ENCODE measurements at places on chromosomes 4 and X.

- no peak for DNase-seq
Measured at GRCh38 chrX:9205599-9206223, 171.8 kb upstream of the FAM9B start.

DNA sequence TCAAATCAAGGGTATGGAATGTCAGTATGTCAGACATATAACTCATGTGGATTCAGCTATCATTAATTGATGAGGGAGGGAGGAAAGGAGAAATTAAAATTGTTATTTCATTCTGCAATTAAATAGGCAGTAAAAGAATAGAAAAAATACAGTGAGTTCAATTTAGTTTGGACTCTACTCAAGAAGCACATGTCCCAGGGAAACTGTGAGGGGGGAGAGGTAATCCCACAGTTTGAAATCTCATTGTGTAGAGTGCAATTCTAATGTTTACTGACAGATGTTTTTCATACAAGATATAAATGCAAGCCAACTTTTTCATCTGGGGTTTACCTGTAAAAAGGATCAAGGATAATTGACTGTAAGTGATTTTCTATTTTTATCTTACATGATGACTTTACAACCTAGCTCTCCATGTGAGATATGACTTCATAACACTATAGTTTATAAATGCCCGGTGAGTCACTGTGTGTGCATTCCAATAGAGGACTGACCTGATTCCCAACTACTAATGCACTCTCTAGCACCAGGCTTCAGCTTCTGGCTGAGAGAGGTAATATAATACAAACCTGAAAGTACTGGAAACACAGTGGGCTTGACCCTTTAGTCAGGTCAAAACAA lies 35.2 kb upstream of the SCD5 start:
- DNase-seq, result peak; percentile 86

DNA sequence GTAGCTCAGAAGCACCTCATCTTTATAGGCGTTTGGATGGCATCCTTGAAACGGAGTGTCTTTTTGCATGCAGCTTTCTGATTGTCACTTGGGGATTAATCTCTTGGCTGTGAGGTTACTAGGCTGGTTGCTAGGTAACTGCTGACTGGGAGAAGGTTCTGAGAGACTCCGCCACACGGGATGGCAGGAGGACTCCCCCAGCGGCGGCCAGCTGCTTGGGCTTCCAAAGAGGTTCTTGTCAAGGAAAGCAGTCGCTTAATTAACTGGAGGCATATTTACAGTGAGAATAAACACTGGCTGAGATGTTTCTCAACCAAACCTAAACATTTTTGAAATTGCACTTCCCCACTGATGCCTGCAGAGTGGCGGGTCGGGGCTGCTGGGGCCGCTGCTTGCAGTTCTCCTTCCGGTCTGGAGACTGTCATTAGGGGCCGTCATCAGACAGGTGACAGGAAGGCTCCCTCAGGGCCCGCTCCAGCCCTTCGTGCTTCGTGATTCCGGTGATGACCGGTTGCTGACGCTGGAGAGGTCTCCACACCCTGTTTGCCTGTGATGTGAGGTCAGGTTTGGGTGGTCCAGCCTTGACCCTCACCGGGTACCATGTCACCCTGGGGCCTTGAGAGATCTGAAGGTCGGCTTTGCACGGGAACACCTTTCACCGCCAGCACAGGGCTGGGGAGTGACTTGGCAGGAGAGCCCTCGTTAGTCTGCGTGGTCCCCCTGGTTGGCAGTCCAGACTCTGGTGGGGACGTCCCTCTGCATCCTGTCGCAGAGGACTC lies 9.1 kb downstream of the NSG1 start:
- DNase-seq, result peak; percentile 8

GRCh38 chrX:109886122-109886761 lies 116.7 kb upstream of the TMEM164 start:
- DNase-seq, result peak; percentile 70

- DNase-seq, result peak; percentile 53
Measured at GRCh38 chr4:70651864-70652506, 14.3 kb downstream of the JCHAIN start.

DNA sequence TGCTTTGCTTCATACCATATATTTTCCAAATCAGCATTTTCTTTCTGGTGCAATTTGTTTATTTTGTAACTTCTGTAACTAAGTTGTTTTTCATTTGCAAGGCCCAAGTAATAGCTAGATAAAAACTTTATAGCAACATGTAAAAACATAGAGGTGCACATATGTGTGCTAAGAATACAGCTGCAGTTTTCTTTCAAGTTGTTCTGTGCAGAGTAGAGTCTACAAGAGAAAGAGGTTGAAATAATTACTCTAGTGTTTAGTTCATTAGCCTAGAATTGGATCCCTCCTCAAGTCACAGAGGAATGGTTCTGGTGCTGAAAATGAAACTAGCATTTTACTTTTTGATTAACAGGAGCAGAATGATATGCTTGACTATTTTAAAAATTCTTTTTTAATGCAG lies 32.2 kb upstream of the PDLIM5 start:
- DNase-seq, result no peak

DNA sequence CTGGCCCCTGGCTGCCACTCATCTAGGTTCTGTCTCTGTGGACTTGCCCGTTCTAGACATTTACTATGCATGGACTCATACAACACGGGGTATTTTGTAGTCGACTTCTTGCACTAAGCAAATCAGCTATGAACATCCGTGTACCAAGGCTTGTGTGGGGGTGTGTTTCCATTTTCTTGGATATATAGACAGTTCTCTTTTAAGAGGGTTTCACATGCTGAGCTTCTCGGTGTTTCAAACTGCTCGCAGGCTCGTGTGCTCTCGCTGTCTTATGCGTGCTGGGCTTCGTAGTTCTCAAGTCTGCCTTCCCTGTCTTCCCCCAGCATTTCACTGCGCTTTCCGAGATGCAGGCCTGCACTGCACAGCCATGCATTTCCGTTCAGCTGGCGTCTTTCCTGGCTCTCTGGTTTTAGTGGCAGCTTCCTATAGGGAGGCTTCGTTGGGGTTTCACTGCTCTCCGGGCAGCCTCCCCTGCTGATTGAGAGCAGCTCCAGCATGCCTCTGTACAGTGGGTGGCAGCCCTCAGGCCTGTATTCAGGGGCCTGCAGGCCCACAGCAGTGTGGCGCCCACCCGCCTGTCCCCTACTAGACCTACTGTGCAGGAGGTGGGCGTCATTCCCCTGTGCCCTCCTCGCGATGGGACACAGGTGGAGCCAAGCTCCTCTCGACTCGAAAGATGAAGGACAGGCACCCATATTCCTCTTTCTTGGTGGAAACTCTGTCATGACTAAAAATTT lies 27.6 kb downstream of the ZBTB49 start:
- no peak for DNase-seq

DNA sequence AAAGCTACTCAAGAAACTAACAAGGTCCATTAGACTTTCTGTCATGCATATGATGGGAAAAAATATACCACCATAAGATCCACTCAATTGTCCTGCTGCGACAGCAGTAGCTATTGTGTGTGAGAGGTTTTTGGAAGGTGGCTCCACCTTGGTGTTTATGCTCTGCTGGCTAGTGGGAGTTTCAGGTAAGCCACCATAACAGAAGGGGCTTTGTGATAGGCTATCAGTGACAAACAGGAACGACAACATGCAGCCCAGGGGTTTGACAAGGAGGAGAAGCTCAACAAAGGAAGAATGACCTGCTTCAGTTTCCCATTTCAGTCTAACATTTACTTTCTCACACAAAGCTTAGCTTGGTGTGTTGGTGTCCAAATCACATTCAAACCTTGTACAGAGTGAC lies 182.6 kb downstream of the ATOH1 start:
- DNase-seq, result no peak

DNA sequence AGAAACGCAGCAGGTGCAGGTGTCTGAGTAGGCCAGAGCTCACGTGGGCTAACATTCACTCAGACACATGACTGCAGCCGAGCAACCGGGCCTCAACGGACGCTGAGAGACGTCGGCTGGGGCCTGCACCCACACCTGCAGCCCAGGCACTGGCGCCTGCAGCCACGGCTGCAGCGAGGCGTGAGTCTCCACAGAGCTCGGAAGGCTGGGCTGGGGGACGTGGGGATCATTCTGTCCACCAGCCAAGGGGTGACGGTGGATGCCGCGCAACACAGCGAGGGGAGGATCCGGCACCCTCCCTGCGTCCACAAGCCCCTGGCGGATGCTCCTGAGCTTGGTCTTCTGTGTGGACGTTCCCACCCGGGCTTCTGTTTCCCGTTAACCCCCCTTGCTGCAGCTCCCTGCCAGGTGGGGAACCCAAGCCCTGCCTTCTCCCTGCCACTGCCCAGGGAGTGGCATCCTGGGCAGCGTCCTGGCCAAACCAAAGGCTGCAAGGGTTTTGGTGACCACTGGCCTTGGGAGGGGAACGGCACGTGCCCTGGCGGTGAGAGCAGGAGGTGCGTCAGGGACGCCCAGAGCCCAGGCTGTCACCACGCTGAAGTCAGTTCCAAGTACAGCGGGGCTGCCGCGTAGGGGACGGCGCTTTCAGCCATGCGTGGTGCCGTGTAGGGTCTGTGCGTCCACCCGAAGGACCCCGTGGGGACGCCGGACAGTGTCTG lies 16.3 kb downstream of the PPP2R3B start:
- no peak for DNase-seq

DNA sequence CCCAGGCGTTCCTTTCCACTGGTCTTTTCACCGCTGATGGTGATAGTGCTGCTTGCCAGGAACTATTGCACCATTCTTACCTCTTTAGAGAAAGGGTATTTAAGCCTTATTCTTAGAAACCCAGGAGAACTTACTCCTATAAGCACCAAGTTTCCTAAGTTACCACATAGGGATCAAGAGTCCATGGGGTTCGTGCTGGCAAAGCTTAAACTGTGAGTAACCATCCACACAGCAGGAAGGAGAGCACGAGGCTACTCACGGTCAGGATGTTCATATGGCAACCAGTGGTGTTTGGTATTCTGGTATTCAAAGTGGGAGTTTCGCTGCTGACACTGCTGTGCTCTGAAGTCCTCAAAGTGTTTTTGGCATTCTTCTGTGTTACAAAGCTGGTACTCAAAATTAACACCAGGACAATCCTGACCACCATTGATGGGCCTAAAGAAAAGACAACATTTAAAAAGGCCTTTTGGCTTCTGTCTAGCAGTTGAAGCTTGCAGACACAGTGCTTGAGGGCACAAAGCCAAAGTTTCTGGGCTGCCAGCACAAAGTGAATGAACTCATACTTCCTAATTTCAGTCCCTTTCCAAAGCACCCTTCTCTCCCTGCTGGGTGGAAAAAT lies 256.9 kb downstream of the ADAMTS3 start:
- DNase-seq, result peak; percentile 95

DNA sequence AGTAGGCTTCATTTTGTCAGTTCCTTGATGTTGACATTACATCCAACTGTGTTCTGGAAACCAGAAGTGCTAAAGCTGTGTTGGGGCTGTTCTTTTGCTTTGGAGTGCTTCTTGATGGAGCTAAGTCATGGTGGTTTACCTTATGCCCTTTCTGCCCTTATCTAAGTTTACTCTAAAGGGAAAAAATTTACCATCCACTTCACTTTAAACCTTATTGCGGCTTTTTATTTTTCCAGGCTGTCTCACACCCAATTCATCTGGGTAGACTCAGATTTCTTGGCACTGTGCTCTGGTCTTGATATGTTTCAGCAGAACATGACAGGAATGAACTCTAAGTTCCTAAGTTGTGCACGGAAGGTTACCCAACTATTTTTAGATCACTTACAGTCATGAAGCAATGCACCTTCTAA lies 104.7 kb upstream of the TTC29 start:
- DNase-seq, result peak; percentile 43

- DNase-seq, result no peak
Measured at GRCh38 chr4:109378076-109378475, 55.5 kb upstream of the SEC24B start.

- peak; percentile 33 for DNase-seq
Measured at GRCh38 chrX:40727581-40728252, 7.6 kb downstream of the MED14 start.

DNA sequence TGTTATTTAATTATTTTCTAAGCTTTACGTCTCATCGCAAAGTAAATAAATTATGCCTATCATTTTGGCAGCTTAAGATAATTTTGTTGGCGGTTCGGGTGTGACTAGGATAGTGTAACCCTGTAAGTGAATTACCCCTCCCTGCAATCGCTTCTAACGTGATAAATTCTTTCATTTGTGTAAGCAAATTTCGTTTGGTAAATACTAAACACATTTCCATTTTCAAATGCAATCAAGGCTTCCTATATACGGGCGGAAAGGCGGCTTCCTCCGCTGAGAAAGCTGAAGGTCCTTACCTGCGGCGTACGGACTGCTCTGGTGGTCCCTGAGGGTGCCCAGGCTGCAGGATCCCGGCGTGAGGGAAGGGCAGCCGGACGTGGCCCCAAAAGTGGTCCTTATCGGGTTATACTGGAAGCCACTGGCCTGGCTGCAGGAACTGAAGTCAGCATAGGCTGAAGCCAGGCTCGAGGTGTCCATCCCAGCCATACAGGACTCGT lies 403 bp downstream of the PHOX2B start:
- DNase-seq, result no peak

GRCh38 chr4:128347930-128348660 lies 60.5 kb upstream of the PGRMC2 start:
- DNase-seq, result peak; percentile 56

GRCh38 chr4:5098176-5098575 lies 46.9 kb downstream of the STK32B start:
- DNase-seq, result no peak

GRCh38 chrX:152450076-152450475 lies 1.0 kb downstream of the GABRA3 start:
- no peak for DNase-seq

GRCh38 chrX:109624641-109625616 lies at the start of gene KCNE5:
TSS of gene KCNE5 (minus strand) at chrX:109625172. CDS start at chrX:109625020, 152 bp downstream.
- no peak for DNase-seq

- DNase-seq, result no peak
Measured at GRCh38 chr4:174204164-174204831, 79.2 kb downstream of the FBXO8 start.

- DNase-seq, result peak; percentile 49
Measured at GRCh38 chr4:146545102-146545501, 23.4 kb upstream of the SLC10A7 start.

DNA sequence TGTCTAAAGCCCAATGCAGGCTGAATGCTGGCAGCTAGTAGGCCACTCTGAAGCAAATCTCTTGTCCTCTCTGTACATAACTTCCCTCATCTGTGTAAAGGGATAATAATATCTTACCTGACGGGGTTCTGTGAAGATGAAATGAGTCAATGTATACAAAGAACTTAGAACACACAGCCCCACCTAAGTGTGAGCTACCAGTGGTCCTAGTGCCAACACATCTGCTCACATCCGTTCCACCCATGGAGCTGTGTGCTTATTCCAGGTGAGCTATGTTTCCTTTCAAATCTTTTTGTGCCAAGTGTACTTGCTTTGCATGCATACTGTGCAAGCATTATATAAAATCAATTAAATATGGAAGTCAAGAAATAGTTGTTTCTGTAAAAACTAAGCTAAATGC lies 116.4 kb downstream of the TSPAN5 start:
- DNase-seq, result no peak

GRCh38 chr4:156779774-156780173 lies 191.8 kb downstream of the PDGFC start:
- peak; percentile 93 for DNase-seq

- DNase-seq, result peak; percentile 43
Measured at GRCh38 chr4:75939890-75940691, 722 bp downstream of the NAAA start.

DNA sequence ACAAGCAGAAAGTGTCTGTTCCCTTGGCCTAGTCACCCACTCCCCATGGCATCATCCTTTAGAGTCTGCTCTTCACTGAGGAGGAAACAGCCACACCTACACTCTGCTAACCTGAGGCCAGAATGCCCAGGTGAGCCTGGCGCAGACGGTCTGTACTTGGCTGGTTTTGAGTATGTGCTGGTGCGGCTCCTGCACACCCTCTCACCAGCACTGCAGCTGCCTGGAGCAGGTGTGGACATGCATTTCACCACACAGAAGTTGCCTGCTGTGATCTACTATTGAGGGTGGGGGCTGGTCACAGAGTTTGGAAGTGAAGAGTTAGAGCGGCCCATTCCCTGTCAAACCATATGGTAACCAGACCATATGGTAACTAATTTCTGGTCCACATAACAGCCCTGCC lies 39.5 kb downstream of the KANTR start:
- no peak for DNase-seq

Measured in fibroblast of mammary gland (primary cell).